ENCODE measurements at places on chromosomes 1 and 21.

DNA sequence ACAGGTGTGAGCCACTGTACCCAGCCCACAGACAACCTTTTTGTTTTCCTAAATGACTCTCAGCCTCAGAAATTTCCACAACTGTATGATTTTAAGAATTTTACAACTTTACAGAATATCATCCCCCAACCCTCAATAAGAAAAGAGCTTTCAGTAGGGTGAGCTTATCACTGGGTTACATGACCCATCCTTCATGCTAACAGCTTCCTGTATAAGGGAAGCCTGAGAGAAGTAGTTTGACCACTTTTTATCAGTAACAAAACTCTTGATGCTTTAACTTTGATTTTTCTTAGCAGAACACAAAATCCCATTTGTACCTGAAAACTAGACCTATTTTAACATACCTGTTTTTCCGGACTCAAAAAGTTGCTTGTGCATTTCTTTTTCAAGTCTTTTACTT lies 9.7 kb upstream of the MYBPHL start:
- DNase-seq, result no peak

DNA sequence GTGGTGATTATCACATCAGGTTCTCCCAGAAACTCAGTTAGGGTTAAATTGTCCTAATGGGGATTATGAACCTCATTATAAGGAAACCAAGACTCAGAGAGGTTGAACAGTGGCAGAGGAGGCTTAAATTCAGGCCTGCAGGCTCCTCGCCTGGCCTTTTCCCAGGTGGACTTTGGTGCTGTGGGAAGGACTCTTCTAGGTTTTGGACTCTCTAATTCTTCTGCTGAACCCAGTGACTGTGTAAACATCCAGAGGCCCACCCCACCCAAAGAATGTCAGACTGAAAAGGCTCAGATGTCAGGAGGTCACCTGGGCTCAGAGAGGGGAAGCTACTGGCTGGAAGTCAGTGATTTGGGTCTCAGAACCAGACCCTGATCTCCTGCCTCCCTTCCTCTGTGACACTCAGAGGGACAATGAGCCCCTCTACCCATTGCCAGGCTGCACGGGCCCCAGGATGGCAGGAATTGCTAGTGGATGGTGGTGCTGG lies 2.5 kb downstream of the ZNF362 start:
- no peak for DNase-seq

GRCh38 chr1:212536586-212536985 lies 72.0 kb upstream of the ATF3 start:
- no peak for DNase-seq

DNA sequence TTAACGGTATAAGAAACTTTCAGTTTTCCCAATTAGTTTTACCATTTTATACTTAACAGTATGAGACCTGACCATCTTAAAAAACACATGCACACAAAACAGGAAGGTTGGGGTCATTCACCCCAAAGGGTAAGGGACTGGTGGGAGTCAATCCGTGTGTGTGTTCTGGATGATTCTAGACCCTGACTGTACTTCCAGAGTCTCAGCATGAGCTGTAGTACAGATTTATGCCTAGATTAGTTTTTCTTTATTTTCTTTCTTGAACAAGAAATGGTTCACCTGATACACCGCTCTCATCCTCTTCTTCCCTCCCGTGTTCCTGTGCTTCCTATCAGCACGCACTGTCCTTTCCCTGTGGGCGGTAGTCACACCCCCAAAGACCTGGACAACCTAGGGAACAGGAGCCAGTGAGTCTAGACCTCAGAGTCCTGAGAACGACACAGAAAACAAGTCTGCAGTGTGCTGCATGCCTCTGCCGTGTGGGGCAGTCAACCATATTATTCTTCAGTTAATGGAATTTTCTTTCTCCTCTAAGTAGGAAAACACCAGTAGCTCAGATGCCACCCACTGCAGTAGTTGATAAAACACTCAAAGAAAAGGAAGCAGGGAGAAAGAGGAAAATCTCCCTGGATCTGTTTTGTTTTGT lies 38.9 kb upstream of the MRPS6 start:
- no peak for DNase-seq

- DNase-seq, result no peak
Measured at GRCh38 chr1:158798531-158798930, 17.5 kb upstream of the OR6N2 start.

All from activated T-helper 1 cell treated with anti-CD3 and anti-CD28 coated beads, Interleukin-12 subunit alpha, Interleukin-12 subunit beta, Interleukin-2, Interleukin-4 antibody, amounts not matched to agents 30 ng/mL and 10 ng/mL and 1 ng/mL, durations not matched to agents 14 hours and 24 hours and 36 hours (primary cell).